ENCODE measurements at places on chromosomes 16 and 17.

GRCh38 chr17:77366558-77367245, 225.9 kb downstream of the SEC14L1 start:
- no peak for DNase-seq

GRCh38 chr16:27321013-27321915, 7.5 kb downstream of the IL4R start:
- no peak for DNase-seq

- no peak for DNase-seq
Observed at GRCh38 chr17:62998166-62998565, 32.1 kb downstream of the TANC2 start.

- no peak for DNase-seq
Observed at GRCh38 chr16:65534121-65534528, 412.3 kb upstream of the CDH11 start.

DNA sequence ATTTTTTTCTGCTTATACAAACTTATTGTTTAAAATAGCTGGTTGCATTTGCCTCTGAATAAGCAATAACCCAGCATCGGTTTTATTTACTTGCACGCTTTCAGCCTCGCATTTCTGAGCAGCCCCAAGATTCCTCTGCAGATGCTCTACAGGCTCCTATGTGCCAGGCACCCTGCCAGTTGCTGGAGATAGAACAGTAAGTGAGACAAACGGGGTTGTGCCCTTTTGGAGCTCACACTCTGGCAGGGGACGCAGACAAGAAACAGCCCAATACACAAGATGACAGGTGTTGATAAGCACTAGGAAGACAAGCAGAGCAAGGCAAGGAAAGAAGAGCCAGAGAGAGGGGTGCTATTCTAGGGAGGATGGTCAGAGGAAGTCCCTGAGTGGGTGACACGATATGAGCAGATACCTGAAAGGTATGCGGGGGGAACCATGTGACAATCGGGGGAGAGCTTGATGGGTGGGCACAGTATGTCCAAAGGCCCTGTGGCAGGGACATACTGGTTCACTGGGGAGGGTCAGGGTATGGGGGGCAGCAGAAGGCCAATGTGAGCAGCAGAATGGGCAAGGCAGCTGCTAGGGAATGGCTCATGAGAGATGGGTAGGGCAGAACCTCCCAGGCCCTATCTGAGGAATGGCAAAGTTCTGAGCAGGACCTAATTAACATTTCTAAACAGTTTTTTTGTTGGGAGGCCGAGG, 18.7 kb upstream of the ADORA2B start:
- no peak for DNase-seq

DNA sequence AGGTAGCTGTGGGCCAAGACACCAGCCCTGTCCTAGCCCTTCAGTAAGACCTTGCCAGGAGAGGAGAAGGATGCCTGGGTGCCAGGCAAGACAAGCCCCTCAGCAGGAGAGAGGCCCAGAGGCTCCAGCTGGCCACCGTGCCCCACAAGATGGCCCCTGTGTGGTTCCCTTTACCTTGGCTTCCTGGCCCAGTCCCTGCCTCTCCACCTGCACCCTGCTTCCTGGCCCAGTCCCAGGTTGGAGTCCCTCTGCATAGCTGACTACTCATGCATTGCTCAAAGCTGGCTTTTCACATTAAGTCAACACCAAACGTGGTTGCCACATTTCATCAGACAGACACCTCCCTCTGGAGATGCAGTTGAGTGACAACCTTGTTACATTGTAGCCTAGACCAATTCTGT, 4.0 kb downstream of the SYNGR3 start:
- DNase-seq: no peak

DNA sequence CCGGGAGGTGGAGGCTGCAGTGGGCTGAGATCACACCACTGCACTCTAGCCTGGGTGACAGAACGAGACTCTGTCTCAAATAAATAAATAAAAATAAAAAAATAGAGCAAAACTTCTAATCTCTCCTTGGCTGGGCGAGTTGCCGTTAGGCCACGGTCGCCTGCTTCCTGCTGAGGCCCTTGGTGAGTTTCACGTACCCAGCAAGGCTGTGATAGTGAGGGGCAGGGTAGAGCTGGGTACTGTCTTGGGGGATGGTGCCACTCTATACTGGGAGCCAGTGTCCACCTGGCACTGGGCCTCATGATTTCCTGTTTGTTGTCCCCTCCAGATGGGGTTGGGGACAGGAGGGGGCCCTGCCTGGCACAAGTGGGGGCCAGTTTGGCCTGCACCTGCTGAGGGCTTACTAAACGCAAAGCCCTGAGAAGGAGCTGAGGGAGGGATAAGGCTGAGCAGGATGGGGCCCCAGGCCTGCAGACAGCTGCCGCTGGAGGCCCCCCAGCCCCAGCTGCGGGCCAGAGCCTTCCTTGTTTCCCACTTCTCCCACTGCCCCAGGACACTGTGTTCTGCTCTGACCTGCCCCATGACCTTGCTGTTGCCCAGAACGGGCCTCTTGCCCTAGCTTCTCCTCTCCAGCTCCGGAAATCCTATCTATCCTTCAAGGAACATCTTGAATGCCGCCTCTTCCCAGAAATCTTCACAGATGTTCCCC, 25.4 kb downstream of the GJD3 start:
- no peak for DNase-seq

GRCh38 chr17:16980813-16981731, 9.2 kb upstream of the TNFRSF13B start:
- DNase-seq: no peak

DNA sequence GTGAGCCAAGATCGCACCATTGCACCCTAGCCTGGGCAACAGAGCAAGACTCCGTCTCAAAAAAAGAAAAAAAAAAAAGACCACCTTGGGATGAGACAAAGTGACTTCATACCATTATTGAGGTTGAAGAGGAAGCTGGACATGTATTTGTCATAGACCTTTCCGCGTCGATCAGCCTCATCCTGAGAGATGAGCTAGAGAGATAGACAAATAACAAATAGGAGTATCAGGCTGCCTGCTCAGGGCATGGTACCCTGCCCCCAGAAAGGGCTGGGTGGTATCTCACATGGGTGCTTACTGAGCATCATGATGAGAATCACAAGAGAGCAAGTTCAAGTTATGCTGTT, 22.1 kb downstream of the CNTNAP1 start:
- DNase-seq: no peak

DNA sequence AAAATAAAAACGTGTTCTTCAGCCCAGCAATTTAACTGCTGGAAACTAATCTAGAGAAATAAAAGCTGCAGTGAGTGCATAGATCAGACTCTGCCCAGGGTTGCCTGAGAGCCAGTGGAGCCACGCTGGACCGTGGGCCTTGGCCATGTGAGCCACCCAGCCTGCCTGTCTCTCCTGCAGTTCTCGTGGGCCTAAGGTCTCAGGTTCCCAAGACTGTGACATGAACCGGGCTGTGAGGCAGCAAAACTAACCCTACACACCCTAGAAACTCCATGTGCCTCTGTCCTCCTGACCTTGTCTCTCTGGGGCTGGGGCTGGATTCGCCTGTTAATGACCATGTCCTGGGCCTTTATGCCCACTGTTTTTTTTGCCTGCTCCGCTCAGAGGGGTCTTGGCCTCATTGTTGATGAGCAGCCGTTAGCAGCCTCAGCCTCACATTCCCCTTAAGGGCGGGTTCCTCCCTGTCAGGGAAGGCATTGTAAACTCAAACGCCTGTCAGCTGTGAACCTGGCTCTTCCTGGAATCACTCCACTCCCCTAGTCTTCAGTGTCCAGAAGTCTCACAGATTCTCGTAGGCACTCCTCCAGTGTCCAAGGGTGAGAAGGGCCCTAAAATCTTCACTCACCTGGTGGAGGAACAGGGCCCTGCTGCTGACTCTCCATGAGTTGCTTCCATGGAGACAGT, 16.9 kb downstream of the C16orf90 start:
- no peak for DNase-seq

DNA sequence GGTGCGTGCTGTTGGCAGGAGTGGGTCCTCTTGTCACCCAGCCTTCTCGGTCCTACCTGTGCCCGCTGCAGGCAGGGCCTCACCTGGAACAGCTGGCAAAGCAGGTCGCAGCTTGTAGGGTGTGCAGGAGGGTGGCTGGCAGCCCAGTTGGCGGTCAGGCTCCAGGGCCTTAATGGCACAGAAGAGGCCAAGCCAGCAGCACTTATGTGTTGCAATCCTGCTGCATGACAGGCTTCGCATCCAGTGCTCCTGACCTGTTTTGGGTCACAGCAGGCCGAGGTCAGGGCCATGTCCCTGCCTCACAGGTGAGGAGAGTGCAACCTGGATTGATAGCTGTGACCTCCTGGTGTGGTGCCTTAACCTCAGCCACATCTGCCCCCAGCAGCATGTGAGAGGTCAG, 31.9 kb downstream of the ZC3H18 start:
- no peak for DNase-seq

DNA sequence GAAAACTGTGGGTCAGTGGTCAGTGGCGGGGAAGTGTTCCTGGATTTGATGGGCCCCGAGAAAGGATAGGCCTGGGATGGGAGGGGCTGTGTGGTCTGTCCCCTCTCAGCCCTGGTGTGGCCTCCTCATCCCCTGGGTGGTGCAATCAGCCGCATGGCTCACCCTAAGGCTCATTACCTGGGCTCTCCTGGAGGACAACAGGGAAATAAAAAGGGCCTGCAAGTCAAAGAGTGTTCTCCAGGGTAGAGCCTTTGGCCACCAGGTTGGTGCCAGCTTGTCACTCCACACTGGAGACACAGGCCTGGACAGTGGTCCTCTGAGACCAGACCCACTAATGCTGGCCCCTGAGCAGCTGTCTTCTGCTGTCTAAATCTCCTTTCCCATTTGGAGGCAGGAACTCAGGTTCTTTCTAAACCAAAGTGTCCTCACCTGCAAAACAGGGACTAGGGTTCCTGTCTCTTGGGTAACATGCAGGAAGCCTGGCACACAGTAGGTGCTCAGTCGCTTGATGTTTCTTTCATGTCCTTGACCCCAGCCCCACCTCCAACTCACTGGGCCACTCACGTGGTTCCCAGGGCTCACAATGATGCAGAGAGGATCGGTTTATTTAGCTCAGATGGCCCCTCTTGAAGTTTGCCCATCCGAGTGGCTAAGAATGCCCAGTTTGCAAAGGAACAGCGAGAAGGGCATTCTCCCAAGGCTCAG, 2.4 kb downstream of the NDRG4 start:
- no peak for DNase-seq

- DNase-seq: no peak
Observed at GRCh38 chr16:26344976-26345375, 653.2 kb downstream of the HS3ST4 start.

GRCh38 chr16:54505549-54506213, 219.1 kb upstream of the IRX3 start:
- DNase-seq: no peak

All from glomerular endothelial cell (primary cell).